CD4-positive, alpha-beta T cell treated with Interleukin-17A for 1 hour (primary cell): ENCODE measurements at places on chromosomes 1 and 21.
A peak's percentile ranks its signal among the peaks of the same experiment; 100 is the strongest.

DNA sequence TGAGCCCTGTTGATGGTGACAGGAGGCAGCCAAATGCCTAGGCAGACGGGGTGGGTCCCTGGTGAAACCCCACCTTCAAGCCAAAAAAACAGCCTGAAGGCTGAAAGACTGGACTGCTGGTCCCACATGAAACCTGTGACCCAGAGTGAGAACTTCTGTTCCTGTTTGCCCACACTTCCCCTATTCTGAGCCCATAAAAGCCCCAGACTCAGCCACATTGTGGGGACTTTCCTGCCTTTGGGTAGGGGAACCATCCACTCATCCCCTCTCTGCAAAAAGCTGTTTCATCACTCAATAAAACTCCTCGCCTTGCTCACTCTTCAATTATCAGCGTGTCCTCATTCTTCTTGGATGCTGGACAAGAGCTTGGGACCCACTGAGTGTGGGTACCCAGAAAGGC, 25.2 kb downstream of the HTR6 start:
- DNase-seq = no peak

DNA sequence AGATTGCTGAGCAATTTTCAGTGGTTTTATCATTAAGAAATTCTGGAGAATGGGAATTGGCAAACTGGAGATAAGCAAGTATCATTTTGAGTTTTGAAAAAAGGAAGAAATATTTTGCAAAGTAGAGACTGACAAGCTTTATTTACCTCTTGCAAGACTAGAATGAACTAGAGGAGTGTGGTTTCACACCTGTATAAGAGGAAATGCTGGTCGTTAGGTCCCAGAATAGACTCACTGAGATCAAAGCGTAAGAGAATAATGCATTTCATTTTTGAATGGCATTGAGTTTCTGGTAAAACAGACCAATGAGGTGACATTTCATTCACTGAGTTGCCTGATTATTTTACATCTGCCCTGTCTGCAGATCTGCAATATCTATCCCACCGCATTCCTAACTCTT, 308.1 kb downstream of the ADGRL2 start:
- DNase-seq = no peak

DNA sequence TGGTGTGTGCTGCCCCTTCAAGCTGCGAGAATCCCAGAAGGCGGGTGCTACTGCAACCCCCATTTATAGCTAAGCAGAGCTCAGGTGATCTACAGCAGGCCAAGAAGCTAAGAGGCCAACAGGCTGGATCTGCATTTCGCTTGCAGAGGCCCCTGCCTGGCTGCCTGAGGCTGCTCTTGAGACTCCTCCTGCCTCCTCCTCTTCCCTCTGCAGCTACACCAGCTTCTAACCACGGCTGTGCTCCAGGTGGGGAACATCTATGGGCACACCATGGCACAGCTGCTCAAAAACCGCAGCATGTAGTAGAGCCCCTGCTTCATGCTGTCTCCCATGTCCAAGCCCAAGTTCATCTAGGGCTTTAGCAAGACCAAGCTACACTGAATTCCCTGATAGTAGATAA, 72.9 kb upstream of the ZNF678 start:
- no peak for DNase-seq

DNA sequence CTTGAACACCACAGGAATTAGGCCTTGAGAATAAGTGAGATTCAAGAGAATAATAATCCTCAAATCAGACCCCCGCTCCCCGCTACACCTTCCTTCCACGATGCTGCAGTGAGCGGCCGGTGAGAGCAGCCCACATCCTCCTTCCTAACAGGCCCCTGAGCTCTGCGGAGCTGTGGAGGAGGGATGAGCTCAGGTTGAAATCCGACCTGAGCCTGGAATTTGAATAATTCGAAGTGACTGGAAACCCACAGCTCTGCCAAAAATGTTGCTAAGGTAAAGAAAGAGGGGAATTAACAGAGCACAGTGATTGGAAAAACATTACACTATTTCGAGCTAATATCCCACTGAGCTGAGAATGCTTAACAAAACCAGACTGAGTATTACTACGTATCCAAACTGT, 90.0 kb downstream of the URB2 start:
- DNase-seq = no peak

GRCh38 chr21:14527696-14528652, 18.1 kb downstream of the SAMSN1 start:
- no peak for DNase-seq

- no peak for DNase-seq
These were observed 98.2 kb downstream of the RGL1 start for GRCh38 chr1:183903101-183903500.

- DNase-seq = peak; percentile 21
These were observed 64.9 kb downstream of the SLC45A1 start for GRCh38 chr1:8382608-8383505.

DNA sequence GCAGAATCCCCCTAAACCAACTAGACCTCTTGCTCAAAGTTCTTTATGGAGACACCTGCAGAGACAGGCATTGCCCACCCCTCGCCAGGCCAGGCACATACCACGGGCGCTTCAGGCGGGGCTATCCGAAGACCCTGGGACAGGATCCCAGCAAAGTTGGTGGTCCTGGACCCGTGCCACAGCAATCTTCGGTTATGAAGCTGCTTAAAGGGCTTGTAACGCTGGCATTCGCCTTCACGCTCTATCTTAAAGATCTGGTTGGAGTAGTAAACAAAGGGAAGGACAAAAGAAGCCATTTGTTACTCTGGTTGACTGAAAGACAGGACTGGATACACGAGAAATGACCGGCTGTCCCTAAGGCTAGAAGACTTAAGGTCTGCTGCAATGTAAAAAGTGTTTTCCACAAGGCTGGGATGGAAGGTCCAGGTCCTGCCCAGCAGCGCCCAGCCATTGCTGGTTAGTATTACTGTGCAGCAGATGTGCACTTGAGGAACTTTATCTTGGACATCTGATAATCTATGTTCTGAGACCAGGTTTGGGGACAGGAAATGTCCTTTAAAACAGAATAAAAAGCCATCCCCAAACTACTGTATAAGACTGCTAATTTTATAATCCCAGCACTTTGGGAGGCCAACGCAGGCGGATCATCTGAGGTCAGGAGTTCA, 42.9 kb downstream of the PARP1 start:
- no peak for DNase-seq

DNA sequence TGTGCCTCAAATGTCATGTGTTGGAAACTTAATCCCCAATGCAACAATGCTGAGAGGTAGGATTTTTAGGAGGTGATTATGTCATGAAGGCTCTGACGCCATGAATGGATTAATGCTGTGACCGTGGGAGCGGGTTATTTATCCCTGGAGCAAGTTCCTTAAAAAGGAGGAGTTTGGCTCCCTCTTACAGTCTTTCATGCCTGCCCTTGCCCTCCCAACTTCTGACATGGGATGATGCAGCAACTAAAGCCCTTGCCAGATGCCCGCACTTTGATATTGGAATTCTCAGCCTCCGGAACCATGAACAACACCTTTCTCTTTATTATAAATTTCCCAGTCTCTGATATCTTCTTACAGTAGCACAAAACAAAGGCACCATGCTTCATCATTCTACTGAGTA, 685.3 kb upstream of the CHRM3 start:
- no peak for DNase-seq

DNA sequence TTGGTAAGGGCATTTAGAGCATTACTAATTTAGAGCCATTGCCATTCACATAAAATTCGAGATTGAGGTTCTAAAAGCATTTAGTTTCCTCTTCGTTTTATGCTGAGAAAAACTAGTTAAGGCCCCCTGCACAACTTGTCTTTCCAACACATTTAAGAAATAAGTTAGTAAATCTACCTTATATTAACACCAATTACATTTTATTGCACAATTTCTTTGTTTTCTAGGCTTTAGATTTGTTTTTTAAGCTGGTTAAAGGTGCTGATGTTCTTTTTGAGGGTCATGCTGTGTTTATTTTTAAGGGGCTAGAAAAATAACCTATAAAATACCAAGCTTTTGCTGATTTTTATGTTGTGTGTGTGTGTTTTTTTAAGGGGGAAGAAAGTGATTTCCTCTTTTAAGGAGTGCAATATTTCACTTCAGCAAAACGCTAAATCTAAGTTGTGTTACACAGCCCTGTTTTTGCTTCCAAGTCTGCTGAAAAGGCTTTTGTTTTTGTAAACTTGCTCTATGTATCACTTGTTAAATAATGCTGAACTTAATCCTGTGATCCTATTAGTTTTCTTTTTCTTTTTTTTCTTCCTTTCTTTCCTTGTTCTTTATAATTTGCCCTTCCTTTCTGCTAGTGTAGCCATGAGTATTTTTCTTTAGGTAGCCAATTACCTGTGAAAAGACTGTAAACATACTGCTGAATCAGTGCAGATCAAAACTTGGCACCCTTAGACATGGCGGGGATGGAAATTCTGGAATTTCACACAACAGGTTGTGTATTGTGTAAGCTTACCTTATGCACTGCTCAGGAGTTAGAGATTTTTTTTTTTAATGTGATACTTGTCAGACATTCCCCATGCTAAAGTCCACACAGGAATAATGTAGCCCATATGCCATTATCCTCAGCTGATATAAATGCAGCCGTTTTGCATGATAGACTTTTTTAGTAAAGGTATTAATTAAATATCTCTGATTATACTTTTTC, 1.5 kb downstream of the CEPT1 start:
- DNase-seq = no peak

GRCh38 chr1:236673289-236673919, 12.9 kb upstream of the ACTN2 start:
- no peak for DNase-seq
